Esophagus squamous epithelium (tissue), 5 donors: ENCODE measurements at places on chromosomes 6 and 20.

GRCh38 chr20:45347936-45348778 is at the start of gene SDC4:
Gene SDC4 (minus strand): TSS chr20:45348424. CDS start chr20:45348384, 40 bp downstream.
- DNase-seq = no peak

DNA sequence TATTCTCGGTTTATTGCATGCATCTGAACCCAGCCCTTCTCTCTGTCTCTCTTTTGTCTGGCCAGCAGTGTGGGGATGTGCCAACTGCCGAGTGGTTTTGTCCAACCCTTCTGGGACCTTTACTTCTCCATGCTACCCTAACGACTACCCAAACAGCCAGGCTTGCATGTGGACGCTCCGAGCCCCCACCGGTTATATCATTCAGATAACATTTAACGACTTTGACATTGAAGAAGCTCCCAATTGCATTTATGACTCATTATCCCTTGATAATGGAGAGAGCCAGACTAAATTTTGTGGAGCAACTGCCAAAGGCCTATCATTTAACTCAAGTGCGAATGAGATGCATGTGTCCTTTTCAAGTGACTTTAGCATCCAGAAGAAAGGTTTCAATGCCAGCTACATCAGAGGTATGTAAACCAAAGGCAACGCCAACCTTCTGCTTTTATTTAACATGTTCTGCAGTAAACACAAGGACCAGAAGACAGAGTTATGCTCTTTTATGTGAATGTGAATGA is 65.8 kb downstream of the ADGRG6 start:
- no peak for DNase-seq

DNA sequence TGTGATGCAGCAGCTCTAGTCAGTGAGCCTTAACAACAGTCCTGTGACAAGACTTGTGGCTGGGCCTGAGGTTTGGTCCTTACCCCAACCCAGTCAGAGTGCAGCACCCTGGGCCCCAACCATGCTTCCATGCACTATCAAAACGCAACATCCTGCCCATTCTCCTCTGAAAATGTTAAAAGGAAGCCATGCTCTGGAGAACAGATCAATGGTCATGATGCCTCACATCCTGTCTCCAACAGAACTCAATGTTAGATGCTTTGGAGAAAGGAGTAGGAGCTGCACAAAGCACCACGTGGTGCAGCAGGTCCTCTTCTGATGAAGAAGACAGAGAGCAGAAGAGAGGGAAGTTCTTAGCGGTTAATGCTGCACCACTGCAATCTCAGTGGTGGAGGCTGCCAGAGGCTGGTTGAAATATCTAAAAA is 41.9 kb downstream of the TRAM2 start:
- no peak for DNase-seq

DNA sequence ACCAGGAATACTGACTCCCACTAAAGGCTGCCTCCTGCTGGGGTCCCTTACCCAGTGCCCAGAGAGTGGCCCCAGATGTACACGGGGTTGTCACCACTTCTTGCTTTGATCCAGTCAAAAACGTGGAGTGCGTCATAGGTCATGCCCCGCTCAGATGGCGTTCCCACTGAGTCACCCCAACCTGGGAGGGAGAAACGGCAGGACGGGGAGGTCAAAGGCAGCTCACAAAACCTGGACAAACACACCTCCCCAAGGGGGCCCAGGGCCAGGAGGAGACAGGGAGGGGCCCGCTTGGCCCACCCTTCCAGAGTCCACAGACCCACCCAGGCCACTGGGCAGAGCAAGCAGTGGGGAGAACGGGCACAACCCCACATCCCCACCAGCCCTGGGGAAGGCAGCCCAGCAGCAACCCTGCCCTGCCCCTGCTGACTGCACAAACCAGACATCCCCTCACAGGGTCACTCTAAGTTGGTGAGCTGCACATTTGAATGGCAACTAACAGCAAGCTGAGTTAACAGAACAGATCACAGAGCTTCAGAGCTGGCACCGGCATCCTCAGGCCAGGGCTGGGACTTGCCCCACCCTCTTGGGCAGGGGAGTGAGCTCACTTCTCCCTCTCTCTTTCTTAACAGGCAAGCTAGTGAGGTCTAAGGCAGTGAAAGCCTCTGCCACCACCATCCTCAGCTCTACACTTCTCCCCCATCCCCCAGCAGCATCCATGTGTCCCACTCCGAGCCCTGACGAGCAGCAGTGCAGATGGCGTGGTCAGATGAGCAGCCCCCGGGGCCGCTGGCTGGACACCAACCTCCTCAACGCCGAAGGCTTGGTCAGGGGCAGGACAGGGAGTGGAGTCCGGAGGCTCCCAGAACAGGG is 61.7 kb downstream of the PYGB start:
- no peak for DNase-seq

- no peak for DNase-seq
Observed at GRCh38 chr20:44025756-44026155, 111.1 kb downstream of the TOX2 start.

DNA sequence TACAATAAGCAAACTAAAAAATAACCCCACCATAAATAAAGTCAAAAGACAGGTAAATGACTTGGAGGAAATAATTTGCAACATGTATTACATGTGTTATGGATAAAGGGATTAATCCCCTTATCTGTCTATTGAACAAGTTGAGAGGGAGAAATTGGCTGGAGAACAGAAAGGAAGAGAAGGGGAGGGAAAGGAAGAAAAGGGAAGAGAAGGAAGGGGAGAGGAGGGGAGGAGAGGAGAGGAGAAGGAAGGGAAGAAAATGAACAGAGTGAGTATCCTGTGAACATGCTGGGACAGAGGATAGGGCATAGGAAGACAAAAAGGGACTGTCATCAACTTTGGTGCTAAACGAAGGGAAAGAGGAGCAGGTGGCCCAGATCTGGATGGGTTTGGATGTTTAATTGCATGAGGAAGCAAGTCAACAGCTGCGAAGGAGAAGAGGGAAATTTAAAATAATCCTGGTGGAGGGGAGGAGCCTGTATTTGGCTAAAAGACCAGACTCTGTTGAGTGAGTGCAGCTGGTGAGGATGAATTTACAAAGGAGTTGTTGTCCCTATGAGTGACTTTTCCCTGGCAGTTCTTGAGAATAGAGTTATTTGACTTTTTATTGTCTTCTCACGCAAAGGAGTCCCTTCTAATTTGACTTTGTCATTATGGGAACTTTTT is 14.2 kb upstream of the SHLD1 start:
- no peak for DNase-seq

- DNase-seq = no peak
Observed at GRCh38 chr6:38180586-38180985, 361.1 kb downstream of the ZFAND3 start.

GRCh38 chr6:63440594-63440993 is 120.8 kb upstream of the LGSN start:
- DNase-seq = no peak
